ENCODE measurements at places on chromosomes 2 and 18.

- no peak for DNase-seq
These were observed at the start of gene CASP8 for GRCh38 chr2:201260302-201260800. Gene CASP8 (plus strand): TSS chr2:201260536. CDS start chr2:201266487, 5,951 bp downstream.

DNA sequence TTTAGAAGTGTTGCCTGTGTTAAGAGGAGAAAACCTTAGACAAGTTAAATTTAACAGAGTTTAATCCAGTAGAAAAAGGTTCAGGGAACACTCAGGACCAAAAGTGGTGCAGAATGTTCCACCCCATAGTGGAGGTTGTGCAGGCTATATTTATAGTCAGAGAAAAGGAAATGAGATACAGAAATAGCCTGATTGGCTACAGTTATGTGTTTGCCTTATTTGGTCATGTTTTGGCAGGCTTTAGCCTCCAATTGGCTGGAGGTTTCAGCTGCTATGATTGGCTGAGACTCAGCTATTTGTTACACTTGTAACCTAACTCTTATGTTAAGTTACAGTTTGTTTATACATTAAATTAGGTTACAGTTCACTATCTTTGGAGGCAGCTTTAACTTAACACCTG, 4.2 kb downstream of the STAMBP start:
- no peak for DNase-seq

- DNase-seq, result no peak
These were observed at the start of gene SFTPB for GRCh38 chr2:85668009-85668856. Gene SFTPB (minus strand): TSS chr2:85668199. CDS start chr2:85668183, 16 bp downstream.

GRCh38 chr18:24219561-24220317, 80.9 kb downstream of the CABYR start:
- no peak for DNase-seq

DNA sequence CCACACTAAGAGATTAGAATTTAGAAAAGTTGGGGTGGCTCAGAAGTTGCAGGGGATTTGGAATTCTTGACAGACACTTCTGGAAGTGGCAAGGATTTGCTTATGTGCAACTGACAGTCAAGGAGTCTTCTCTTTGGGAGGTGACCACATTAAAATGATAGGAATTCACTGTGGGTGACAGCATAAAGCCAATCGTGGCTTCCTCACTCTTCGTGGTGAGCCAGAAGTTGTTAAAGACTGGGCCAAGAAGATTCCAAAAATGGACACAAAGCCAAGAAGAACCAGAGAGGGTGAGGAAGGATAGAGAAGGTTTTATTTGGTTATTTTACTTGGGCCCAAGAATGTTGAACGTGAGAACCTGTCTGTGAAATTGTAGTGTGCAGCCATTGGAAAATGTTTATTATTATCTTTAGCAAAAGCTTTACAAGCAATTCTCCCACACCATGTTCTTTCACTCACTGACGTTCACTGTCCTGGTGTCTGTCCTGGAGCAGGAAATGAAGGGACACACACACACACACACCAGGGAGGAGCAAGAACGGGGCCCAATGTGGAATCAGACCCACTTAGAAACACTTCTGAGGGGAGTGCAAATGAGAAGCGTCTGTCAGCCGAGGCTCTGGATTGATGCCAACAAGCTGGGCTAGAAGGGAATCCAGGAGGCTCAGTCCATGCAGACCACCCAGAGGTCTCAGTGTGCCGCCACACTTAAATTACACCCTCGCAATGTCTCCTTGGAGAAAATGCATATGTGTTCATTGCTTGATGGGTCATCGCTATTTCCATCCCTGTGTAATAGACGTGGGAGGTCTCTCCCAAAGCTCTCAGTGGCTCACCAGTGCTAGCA, 37.2 kb downstream of the STEAP3 start:
- no peak for DNase-seq

DNA sequence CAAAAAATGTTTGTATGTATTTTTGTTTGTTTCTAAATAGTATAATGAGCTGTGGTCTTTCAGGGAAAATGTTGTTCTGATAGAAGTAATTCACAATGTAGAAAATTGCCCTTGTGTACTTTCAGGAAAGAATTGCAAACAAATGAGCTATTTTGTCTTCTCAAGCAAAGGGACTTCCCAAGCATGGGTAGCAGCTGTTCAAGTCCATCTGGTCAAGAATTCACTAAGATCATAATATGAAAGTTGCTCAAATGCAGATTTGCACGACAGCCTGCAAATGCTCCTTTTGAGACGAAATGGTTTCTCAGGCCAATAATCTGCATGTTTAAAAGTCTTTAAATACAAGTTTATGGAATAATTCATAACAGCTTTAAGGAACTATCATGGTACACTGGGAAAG, 51.9 kb upstream of the HNMT start:
- no peak for DNase-seq

Measured in nephron progenitor cell (in vitro differentiated cells).